Thoracic aorta (tissue), 2 donors: ENCODE measurements at places on chromosomes 4 and X. TPM values are rescaled to one million over a fixed set of nuclear protein-coding genes. Genes with fewer than 3 reads are reported as not detected.

NWD2 gene
- not detected for total RNA-seq

DNA sequence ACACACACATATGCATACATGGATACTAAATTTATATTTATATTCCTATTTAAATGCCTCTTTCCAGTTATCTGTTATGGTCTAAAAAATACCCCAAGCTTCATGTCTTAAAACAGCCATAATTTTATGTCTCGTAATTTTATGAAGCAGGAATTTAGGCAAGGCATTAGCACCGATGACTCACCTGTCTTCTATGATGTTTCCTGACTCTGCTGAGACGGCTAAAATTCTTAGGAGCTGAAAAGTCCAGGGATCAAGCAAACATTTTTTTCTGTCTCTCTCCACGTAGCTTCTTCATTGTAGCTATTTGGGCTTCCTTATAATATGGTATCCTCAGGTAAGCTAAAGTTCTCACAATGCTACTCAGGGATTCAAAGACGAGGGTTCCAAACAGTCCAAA lies 930.3 kb downstream of the STIM2 start:
- H3K4me1 ChIP-seq = no peaks in the 10 kb centered on the region
- H3K27me3 ChIP-seq = no peaks in the 10 kb centered on the region
- DNase-seq = no peak
- H3K4me3 ChIP-seq = no peak overlapping the region
- no peaks in the 10 kb centered on the region for H3K36me3 ChIP-seq
- no peak overlapping the region for H3K27ac ChIP-seq

GRCh38 chrX:71909956-71910355 lies 689 bp upstream of the NHSL2 start:
- no peaks in the 10 kb centered on the region for H3K4me1 ChIP-seq
- H3K36me3 ChIP-seq = no peaks in the 10 kb centered on the region
- H3K4me3 ChIP-seq = peak overlapping the region; percentile 63
- H3K27me3 ChIP-seq = no peaks in the 10 kb centered on the region
- H3K27ac ChIP-seq = no peak overlapping the region
- no peak for DNase-seq

TEX13D gene
- not detected for total RNA-seq

DNA sequence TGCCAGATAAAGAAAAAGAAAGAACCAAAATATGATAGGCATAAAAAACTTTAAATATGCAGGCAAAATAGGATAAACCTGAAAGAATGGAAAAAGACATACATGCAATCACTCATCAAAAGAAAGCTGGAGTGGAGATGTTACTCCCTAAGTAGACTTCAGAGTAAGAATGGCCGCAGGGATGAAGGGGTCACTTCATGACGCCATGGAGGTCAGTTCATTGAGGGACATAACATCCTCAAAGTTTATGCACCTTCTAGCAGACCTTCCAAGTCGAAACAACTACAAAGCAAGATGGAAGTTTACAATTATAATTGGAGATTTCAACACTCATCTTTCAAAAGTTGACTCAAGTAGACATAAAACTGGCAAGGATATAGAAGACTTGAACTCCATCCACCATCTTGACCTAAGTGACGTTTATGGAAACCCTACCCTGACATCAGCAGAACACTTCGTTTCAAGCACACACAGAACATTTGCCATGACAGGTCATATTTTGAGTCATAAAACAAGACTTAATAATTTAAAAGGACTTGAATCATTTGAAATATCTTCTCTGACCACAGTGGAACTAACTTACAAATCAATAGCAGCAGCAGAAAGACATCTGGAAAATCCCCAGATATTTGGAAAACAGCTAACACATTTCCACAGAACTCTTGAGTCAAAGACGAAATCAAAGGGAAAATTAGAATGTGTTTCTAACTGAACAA lies 106.0 kb upstream of the LRPAP1 start:
- H3K27ac ChIP-seq = no peak overlapping the region
- H3K4me1 ChIP-seq = peaks cover 13% of the 10 kb centered on the region
- no peak overlapping the region for H3K4me3 ChIP-seq
- DNase-seq = no peak
- no peaks in the 10 kb centered on the region for H3K27me3 ChIP-seq

ZDHHC9 gene
- 18.3 TPM for total RNA-seq

DNA sequence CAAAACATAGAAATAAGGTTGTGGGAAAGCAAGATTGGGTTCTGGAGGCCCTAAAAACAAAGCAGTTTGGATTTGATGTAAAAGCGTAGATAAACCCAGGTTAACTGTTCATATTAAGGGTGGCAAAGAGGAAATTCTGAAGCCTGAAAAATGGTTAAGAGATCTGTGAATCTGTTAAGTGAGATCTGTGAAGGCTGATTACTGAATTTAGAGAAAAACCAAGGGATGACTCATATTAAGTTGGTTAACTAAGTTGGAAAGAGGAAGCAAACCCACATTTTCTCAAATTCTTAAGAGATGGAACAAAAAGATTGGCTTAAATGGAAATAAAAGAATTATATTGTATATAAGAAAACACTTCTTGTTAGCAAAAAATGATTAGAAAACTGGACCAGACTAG lies 22.8 kb downstream of the GPAT3 start:
- no peak overlapping the region for H3K27ac ChIP-seq
- no peak for DNase-seq
- no peaks in the 10 kb centered on the region for H3K36me3 ChIP-seq
- no peaks in the 10 kb centered on the region for H3K27me3 ChIP-seq

CSAG3 gene
- not detected for total RNA-seq

GRCh38 chrX:72245461-72246089 lies 6.7 kb upstream of the ERCC6L start:
- no peak overlapping the region for H3K4me3 ChIP-seq
- H3K4me1 ChIP-seq = no peaks in the 10 kb centered on the region
- no peak overlapping the region for H3K27ac ChIP-seq
- DNase-seq = no peak
- no peaks in the 10 kb centered on the region for H3K27me3 ChIP-seq

ADH1C gene
- total RNA-seq = 4.5 TPM

EPHA5 gene
- total RNA-seq = 0.27 TPM

RASL11B gene
- 5.0 TPM for total RNA-seq

CCNQ gene
- total RNA-seq = 36.3 TPM

GRCh38 chr4:2591189-2591588 lies 54.7 kb downstream of the FAM193A start:
- H3K36me3 ChIP-seq = peaks cover under 1% of the 10 kb centered on the region
- H3K27ac ChIP-seq = peak overlapping the region; percentile 17
- H3K4me1 ChIP-seq = peaks cover 38% of the 10 kb centered on the region
- no peaks in the 10 kb centered on the region for H3K27me3 ChIP-seq
